ENCODE measurements at places on chromosomes 1 and 21.

DNA sequence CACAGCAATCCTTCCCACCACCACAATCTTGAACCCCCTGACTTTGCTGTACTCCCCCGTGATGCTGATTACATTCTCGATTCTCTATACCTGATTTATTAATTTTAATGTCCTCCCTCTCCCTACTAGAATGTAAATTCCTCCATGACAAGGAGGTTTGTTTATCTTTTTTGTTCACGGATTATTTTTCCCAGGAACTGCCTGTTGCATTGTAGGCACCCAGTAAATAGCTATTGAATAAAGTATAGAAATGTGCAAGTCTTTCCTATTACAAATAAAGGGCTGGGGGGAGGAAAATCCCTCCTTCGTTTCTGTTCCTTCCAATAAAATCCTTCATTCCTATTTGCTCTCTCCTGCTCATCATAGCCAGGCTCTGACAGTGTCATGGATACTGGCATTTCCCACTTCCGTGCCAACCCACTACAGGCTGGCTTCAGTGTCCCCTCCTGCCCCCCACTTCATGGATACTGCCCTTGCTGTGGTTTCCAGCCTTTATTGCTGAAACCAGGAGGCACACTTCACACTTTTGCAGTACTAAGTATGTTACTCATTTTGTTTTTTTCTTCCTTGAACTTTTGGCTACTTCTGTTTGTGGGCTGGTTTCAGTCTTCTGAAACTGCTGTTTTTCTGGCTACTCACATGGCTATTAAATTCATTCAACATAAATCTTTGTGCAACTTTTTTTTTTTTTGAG is 7.5 kb downstream of the KIF1B start:
- no peak for DNase-seq

DNA sequence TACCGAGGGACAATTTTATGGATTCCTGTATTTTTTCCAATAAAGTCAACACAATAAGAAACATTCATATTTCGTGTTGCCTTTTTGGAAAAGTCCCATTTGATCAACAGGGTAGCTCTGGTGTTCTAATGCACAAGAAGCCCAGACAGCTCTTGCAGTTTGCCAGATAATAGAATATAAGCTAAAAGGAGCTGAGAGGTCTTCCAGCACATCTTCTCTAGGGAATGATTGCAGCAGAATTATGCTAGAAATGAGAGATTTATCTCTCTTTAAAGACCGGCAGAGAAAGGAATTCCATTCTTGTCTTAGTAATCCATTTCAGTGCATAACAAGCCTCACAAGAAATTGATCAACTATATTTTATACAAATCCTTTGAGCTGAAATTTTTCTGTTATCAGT is 25.0 kb upstream of the DDX59 start:
- no peak for DNase-seq

DNA sequence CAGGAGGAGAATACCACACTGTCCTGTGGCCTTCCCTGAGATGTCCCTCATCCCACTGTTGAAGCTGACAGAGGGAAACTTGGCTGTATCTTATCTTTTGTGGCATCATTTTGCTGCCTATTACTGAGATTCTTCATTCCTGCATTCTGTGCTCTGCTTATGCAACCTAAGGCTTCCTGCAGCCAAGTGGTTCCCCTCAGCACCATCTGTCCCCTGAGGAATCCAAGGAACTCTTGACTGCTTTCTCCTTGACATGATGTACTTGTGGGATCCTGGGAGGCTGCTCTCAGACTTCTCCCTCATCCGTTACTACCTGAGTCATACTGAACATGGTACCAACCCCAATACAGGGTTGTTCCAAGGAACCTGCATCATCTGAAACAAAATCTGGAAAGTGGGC is 21.1 kb upstream of the RIMKLA start:
- DNase-seq: no peak

- DNase-seq: no peak
Measured at GRCh38 chr1:92957030-92957734, 4.1 kb downstream of the DIPK1A start.

DNA sequence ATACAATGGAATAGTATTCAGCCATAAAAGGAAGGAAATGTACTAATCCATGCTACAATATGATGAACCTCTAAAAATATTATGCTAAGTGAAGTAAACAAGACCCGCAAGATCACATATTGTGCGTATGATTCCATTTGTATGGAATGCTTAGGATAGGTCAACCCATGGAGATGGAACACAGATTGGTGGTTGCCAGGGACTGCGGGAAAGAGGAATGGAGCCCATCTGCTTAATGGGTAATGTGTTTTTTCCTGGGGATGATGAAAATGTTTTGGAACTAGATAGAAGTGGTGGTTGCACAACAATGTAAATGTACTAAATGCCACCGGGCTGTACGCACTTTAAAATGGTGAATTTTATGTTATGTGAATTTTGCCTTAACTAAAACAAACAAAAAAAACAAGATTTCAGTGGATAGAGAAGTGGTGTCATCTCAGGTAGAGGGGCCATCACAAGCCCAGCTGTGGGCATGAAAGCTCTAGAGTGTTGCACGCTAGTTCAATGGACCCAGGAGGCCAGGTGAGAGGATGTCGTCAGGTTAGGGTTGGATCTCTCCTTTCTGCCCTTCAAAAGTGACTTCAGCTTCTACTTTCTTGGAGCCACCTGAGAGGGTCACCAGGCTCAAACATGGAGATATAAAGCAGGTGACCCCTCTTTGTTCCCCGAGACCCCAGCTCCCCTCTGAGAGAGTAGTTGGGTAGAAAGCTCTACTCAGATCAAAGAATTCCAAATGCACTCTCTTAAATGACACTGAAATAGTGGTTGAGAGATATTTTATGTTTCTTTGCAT is 2.5 kb downstream of the C1orf115 start:
- no peak for DNase-seq

DNA sequence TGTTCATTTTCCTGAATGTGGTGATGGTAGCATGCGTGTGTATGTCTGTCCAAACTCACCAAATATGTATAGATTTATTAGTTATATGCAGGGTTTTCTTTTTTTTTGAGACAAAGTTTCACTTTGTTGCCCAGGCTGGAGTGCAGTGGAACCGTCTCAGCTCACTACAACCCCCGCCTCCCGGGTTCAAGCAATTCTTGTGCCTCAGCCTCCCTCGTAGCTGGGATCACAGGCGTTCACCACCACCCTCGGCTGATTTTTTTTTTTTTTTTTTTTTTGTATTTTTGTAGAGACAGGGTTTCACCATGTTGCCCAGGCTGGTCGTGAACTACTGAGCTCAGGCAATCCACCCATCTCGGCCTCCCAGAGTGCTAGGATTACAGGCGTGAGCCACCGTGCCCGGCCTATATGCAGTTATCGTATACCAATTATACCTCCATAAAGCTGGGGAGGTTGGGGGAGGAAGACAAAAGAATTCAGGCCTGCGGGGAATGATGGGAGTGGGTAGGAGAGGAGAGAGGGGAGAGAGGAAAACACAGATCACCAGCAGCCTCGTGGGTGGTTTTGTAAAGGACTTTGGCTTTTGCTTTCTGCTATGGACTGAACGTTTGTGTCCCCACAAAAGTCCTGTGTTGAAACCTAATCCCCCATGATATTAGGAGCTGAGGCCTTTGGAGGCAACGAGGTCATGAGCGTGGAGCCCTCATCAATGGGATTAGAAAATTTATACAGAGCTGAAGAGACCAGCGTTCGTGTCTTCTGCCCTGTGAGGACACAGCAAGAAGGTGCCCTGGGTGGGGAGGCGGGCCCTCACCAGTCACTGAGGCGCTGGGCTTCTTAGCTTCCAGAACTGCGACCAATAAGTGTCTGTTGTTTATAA is 4.4 kb upstream of the HNRNPU start:
- DNase-seq: no peak
